ENCODE measurements at places on chromosomes 13 and 19.
A peak's percentile ranks its signal among the peaks of the same experiment; 100 is the strongest.

DNA sequence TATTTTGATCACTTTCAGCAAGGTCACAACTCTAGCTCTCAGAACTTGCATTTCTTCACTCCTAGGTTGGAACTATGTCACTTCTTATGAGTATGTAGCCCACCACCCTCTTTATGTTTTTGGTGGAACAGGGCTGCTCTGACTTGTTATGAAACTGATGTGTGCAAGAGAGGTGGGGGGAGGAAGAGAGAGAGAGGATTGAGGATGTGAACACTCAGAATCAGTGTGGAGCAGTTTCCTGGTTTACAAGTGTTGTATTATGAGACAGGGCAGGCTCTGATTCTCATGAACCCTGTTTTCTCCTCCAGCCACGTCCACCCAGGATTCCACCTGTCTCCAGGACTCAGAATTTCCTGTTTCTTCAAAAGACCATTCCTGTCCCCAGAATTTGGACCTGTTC, 16.1 kb downstream of the ZNF317 start:
- no peak for DNase-seq

- no peak for DNase-seq
Measured at GRCh38 chr19:6086068-6086788, 24.1 kb downstream of the RFX2 start.

DNA sequence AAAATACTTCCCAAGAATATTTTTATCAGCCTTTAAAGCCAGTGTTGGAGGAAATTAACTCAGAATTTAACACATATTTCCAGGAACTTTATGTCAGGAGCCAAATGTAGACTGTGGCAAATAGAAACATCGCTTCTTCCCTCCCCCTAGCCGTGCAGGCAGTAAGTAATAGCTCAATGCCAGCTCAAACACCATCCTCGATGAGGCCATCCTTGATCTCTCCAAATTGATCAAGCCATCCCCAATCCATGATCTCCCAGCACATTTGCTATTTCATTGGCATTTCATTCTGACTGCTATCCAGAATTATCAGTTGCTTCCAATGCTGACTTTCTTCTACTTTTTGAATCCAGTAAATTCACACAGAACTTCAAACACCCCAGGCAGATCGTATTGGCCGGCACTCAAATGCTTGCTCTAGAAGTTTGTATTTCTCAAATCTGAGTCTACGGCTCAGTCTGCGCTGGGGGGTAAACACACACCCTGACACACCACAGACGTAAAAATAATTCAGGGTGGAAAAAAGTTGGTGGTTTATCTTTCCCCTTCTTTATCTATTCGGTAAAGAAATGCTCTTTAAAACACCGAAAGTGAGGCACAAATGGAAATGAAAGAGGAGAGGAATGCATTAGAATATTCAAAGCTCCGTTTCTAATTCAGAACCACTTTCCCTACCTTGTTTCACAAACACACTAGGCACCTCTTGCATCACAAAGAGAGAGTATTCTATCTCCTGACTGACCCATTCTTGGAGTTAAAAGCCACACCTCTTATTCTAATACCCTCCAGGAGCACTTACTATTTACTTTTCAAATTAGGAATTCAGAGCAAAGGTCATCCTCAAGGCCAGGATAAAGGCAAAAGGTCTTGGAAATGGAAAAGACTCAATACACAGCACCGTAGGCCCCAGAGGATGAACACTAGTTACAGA, 991 bp downstream of the OBI1 start:
- no peak for DNase-seq

GRCh38 chr13:38785042-38785441, 98.2 kb downstream of the FREM2 start:
- no peak for DNase-seq

DNA sequence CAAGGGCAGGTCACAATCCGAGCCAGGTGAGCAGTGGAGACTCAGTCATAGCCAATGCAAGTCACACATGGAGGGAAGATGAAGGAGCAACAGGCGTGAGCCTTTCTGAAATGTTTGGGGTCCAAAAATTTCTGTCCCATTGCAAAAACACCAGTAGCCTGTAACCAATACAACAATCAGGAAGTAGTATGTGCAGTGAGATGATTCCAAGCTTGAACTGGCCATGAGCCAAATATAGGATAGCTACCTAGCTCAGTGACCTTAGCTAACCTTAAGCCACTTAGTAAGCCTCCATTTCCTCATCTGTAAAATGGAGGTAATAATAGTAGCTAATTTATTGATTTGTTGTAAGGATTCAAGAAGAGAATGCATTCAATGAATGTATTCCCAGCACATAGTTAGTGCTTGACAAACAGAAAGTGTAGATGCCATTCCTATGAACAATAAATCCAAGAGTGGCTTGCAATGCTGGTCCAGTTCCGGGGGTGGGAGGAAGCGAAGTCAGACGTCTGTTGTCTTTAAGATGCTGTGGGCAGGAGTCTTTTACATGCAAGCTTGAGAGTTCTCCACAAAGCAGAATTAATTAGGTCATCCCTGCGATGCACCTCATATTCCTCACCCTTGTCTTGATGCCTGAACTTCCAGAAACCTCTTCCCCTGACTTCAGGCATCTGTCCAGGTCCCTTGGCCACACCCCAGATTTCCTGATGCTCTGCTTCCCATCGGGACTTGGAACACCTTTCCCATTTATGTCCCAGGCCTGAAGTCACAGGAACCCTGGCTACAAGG, 195.7 kb upstream of the UBL3 start:
- DNase-seq: no peak

- DNase-seq: no peak
Measured at GRCh38 chr13:26015271-26016125, 36.3 kb downstream of the SHISA2 start.

GRCh38 chr19:13723206-13723605, 41.1 kb upstream of the MRI1 start:
- no peak for DNase-seq

- DNase-seq: no peak
Measured at GRCh38 chr13:100561599-100562204, 26.9 kb downstream of the GGACT start.

GRCh38 chr19:531753-532560, at the start of gene CDC34:
Gene CDC34 (plus strand): TSS chr19:531760. CDS start chr19:531932, 172 bp downstream.
- no peak for DNase-seq

DNA sequence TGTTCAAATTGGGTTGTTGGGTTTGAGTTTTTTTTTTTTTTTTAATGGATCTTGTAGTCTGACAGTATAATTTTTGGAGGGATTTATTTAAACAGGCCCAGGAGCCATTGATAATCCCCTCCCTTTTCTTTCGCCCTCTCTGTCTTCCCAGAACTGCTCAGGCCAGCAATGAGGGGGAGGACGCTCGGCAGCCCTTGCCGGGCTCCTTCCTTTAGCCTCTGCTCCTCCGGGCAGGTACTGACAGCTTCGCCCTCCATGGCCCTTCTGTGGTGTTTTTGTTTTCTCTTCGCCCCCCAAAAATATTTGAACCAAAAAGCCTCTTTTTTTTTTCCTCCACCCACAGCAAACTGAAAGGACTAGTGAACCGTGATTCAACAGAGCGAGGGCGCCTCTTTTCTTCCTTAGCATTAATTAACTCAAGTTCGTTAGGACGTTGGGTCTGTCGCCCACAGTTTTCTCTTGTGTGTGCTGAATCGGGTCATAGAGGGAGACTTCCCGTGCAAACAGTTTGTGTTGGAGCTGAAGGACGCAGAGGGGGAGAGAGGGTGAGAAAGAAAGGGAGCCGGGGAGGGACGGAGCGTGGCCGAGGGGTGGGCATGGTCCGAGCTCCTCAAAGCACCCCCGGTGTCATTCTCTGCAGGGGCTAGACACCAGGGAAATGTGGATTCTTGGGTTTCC, 21.5 kb downstream of the NFIX start:
- no peak for DNase-seq

- DNase-seq: no peak
Measured at GRCh38 chr19:16121967-16122366, 10.3 kb downstream of the RAB8A start.

- no peak for DNase-seq
Measured at GRCh38 chr13:93001866-93002461, 224.6 kb upstream of the GPC6 start.

DNA sequence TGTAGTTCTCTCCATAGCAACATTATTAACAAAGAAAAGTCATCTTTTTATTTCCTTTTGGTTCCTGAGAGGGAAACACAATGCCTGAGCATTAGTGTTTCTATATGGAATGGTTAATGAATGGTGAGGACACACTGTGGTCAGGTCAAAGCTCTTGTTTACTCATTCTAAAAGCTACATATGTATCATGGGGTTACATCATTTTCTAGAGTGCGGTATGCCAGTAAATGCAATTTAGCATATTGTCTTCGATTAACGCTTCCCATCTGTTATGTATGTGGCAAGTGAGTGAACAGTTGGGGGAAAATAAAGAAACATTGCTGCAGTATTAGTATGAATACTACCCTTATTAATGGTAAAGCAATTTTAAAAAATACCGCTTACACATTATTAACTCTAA, 1152.2 kb upstream of the SPRY2 start:
- no peak for DNase-seq

DNA sequence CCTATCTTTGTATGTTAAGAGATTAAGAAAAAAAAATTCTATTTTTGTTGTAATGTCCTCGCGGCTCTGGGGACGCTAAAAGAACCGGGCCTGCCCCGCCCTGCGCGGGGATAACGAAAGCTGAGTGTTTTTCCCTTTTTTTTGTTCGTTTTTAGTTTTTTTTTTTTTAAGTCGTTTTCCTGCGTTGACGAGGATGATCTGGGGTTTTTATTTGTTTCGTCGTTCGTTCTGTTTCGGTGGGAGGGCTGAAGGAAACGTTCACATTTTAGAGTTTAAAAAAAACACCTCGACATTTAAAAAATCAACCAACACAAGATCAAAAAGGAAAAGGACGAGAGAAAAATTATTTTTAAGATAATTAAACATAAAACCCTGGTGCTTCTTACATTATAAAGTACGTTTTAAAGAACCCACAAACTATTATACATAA, 5.6 kb downstream of the LYL1 start:
- DNase-seq: no peak

- DNase-seq: no peak
Measured at GRCh38 chr13:37068962-37069361, 9.5 kb upstream of the SUPT20H start.

GRCh38 chr19:17326595-17326966, 8.1 kb downstream of the ANO8 start:
- DNase-seq: no peak

GRCh38 chr19:58118979-58119733, 21.1 kb upstream of the ZSCAN18 start:
- DNase-seq: no peak

DNA sequence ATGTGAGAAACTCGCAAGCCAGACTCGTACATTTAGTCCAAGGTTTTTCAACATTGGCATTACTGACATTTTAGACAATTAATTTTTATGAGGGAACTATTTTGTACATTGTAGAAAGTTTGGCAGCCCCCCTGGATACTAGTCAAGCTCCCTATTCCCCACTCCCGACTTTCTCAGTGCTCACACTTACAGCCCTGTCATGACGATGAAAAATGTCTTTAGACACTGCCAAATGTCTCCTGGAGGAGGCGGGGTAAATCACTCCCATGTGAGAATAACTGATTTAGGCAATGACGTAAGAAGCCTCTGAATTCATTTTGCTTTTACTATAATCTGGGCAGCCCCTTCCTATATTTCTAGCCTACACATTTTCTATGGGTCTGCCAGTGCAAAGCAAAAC, 535.8 kb upstream of the KLHL1 start:
- DNase-seq: no peak

GRCh38 chr13:109401307-109401706, 385.1 kb downstream of the IRS2 start:
- no peak for DNase-seq

- DNase-seq: peak; percentile 57
Measured at GRCh38 chr19:3404324-3405260, 38.2 kb downstream of the NFIC start.

DNA sequence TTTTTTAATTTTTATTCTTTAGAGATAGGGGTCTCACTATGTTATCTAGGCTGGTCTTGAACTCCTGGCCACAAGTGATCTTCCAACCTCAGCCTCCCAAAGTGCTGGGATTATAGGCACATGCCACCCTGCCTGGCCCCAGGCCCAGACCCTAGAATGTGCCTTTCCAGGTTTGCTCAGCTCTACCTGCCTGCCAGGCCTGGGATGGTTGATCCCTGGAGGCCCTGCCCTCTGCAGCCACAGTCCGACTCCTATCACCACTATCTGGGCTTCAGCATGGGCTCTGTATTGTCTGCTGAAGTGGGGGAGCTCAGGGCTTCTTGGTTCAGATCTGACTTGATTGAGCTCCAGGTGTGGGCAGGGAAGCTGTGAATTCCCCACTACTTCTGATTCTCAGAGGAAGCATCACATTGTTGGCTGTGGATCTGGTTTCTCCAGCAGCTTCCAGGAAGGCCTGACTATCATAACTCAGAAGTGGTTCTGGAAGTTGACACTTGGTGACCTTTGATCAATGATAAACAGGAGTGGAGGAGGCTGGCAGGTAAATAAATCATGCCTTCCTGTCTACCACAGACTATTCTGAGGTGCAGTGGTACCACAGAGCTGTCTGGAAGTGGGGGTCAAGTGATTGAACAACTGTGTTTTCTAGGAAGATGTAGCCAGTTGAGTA, 71.9 kb downstream of the OLFM4 start:
- no peak for DNase-seq

DNA sequence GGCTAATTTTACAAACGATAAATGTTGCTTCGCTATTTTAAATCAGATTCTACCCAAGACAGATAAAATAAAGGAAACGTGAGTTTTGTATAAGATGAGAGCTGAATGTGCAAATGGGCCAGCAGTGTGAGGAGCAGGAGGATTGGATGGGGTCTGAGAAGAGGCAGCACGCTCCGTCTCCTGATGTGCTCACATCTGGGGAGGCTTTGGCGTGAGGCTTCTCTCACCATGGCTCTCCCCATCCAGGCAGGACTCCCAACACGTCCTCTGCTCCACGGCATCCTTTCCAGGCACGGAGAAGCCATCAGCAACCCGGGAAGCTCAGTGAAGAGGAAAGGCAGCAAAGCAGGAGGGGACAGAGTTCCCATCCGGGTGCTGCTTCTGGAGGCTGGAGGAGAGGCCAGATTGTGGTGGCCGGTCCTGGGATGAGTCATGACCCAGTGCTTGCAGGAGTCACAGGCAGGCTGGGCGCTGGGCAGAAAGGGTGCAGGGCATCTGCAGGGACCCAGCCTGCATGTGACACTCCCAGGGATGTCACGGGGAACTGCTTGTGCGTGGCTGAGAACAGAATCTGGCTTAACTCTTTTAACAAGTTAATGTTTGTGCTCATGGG, 47.5 kb downstream of the ZNF536 start:
- no peak for DNase-seq

DNA sequence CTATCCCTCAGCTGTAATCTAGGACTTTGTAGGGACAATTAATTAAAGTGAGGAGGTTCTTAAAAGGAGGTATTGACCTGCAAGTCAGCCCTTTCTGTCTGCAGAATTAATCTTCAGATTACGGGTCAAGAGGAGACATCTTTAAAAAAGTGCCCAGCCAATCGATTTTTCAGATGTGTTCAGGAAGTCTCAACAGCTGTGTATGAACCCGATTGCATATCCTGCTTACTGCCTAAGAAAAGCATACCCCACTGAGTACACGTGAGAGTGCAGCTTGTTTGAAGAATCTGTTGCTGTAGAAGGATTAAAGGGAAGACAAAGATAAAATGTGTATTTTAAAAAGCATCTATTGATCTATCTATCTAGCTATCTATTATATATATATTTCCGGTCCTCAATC, 1194.5 kb downstream of the UQCRFS1 start:
- DNase-seq: no peak

- no peak for DNase-seq
Measured at GRCh38 chr13:36815062-36815461, 4.0 kb upstream of the RFXAP start.

- DNase-seq: no peak
Measured at GRCh38 chr13:42673677-42674076, 99.7 kb downstream of the TNFSF11 start.
